ENCODE measurements at places on chromosomes 16 and 17.

DNA sequence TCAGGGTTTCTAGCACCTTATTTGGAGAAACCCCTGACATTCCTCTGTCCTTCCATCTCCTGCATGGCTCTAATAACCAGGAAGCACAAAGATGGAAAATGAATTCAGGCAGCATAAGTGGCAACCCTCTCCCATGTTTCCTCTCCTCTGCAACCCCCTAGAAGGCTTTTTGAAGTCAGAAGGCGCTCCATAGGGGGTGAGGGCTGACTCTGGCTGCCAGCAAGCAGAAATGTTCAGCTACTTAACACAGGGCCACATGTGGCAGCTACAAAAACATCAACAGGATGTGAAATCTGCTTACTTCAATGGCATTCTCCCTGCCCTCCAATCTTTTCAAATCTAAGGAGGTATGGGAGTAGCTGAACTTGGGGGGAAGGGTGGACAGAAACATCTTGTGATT, 55.2 kb upstream of the IRX5 start:
- DNase-seq: no peak

DNA sequence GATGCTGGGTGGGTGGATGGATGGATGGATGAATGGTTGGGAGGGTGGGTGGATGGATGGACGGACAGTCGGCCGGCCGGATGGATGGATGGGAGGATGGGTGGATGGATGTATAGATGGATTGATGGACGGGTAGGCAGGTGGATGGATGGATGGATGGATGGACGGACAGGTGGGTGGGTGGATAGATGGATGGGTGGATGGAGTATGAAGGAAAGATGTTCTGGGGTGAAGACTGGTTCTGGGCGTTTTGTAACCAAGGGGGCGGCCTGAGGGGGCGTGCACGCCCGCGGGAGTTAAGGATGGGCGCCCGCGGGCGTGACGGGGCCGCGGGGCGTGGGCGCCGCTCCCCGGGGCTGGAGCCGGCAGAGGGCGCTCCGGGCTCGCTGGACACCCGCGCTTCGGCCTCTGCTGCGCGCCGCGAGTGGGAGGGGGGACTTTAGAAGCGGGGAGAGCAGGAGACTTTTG, at the start of gene NECAB2:
NECAB2 (plus strand) TSS at position 407 of the 468 bp plus-strand sequence. CDS start 405 bp downstream, outside the sequence.
- peak; percentile 8 for DNase-seq

DNA sequence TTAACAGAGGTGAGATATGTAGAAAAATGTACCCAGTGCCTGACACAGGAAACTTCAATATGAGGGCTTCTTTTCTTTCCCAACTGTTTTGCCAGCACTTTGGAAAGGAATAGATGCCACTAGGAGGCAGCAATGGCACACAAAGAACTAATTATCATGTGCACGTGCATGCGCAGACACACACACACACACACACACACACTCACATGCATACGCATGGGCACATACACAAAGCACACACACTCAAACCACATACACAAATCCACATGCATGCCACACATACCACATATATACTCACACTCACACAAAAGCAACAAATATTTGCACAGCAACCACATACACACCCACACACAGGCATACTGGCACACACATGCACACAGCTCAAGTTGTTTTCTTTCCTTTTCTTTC, 8.8 kb upstream of the CEP112 start:
- peak; percentile 21 for DNase-seq

- peak; percentile 65 for DNase-seq
Observed at GRCh38 chr16:22077700-22078313, 14.5 kb upstream of the VWA3A start.

DNA sequence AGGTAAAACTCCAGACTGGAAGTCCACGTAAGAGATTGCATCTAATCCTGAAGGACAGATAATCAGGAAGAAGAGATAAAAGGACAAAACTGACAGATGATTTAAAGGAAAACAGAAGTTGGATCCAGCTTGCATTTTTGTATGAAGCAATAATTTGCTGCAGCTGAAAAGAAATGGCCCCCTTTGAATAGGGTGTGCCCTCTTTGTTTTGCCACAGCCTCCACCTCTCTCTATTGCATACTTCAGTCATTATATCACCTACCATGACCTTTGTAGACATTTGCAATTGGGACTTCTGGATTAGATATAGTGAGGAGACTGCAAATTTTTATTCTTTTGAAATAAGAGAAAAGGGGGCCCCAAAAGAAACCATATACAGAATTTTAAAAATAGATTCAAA, 8.1 kb downstream of the NOG start:
- no peak for DNase-seq

GRCh38 chr17:62064791-62065563, at the start of gene MED13:
TSS of gene MED13 (minus strand) at chr17:62065278. CDS start at chr17:62065205, 73 bp downstream.
- DNase-seq: peak; percentile 8

- DNase-seq: no peak
Observed at GRCh38 chr17:78472035-78472905, 93.8 kb downstream of the PGS1 start.

DNA sequence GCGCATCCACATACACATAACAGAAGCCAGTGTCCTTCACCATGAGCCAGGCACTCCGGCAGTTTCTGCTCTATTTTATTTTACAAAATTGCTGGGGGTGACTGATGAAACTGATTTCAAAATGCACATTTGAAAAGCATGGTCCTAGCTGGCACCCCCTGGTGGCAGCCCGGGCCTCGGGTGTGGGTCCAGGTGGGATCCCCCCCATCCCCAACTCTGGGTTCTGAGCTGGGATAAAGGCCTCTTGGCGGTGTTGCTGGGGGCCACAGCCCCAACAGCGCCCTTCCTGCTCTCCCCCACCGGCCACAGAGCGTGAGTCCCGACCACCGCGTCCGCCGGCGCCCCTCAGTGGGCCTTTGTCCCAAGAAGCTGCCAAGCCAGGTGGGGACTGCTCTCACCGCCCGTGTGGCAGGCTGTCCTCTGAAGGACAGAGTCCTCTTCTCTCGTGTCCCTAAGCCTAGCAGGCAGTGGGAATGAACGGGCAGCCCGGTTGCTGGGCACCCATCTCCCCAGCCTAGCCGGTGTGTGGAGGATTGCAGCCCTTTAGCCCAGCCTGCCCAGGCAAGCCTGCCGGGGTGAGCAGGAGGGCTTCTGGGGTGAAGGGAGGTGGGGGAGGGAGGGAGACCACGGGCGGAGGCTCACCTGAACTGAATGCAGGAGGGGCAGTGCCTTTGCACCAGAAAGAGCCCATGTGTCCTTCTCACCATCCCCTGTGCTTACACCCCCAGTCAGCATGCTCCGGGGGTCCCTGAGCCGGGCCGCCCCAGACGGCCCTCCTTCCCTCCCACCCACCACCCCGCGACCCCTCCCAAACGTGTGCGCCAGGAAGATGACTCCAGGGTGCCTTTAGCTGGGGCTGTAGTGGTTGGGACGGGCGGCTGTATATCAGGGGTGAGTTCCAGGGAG, 898 bp downstream of the SNAI3 start:
- no peak for DNase-seq

DNA sequence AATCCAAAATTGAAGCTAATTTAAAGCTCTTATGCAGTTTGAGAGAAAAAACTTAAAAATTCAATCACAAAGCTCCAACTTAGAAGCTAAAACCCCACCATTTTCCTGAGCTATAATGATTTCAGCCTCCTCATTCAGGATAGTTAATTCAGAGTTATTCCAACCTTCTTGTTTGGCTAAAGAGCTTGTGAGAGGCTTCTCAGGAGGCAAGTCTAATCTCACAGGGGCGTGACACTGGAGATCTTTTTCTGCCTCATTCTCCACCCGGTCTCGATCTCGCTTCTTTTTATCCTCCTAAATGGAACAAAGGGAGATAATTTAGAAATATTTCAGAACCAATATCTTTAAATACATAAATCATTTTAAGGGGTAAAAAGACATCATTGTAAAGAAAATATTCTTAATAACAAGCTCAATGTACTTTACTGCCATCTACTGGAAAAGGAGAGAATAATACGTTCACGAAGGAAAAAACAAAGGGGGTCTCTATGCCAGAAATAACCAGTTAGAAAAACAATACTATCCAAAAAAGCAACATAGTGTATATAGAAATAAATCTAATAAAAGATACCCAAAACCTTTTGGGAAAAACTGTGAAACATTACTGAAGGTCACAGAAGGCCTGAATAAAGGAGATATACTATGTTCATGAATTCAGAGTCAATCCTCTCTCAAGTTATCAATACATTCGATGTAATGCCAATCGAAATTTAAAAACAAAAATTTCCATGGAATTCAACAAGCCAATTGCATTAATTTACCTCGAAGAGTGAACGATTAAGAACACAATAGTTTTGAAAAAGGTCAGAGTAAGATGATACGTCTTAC, 13.9 kb downstream of the BRD7 start:
- DNase-seq: no peak

DNA sequence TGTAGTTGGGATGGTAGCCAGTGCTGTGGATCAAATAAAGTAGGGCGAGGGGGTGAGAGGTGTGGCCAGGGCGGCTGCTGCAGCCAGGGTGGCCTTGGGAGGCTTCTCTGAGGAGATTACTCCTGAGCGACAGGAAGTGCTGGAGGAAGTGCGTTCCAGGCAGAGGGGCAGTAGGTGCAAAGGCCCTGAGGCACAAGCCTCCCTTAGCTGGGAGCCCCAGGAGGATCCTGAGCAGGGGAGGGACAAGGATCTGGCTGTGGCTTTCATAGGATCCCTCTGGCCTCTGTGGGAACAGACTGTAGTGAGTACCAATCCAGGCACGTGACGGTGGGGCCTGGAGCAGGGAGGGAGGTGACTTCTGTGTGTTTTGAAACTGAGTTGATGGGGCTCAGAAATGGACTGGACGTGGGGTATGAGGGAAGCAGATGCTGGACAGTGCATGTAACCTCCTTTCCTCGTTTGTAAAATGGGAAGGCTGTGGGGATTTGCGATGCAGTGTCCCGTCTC, 2.8 kb downstream of the LLGL1 start:
- DNase-seq: no peak

DNA sequence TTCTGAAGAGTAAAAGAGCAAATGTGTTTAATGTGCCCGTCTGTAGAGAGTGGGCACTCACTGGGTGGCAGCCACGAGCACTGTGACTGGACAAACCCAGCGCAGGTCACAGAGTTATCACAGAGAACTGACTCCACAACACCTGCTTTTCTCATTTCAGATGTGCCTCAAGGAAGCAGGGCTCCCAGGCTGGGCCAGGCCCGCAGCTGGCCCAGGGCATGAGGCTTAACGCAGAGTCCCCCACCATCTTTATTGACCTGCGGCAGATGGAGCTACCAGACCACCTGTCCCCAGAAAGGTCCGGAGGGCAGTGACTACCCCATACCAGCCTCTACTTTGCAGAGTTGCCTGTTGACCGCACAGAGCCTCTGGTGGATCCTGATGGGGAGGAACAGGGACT, 11.9 kb downstream of the DNAAF8 start:
- no peak for DNase-seq

DNA sequence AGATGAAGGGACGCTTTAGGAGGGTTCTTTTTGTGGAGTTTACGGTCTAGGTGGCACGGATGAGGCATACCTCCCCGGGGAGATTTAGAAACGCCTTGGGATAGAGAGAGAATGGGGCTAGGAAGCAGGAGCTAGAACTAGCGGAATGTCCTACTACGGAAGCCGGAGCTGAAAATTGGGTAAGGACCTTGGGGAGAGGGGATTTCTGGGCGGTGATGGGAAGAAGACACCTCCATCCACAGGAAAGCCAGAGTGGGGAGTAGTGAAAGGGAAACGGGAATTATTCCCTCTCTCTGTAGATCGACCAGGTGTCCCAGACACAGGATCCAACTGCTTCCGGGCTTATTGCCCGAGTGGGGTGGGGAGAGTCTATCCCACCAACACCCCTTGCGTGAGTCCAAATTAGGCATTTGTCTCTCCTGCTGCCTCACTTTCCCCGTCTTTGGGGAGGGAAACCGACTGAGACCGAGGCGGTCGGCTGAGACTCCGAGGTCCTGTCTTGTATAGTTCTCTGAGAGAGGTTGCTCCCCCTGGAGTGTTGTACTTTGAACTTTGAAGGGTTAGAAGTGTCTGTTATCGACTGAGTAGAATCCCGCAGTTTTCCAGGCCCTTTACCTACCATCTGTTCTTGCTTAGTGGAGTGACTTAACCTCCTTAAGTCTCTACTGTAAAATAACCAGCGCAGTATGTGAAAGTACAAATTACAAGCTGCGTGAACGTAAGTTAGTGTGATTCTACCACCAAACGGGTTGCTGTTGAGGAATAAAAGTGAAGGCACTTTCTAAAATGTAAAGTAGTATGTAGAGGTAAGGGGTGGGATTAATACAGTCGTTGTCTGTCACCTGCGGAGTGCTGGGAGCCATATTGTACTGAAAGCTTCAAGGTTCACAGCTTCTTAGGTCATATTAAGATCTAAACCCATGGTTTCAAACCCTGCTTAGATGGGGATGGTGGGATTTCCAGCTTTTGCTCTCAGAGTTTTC, 1.0 kb downstream of the RSPRY1 start:
- no peak for DNase-seq

DNA sequence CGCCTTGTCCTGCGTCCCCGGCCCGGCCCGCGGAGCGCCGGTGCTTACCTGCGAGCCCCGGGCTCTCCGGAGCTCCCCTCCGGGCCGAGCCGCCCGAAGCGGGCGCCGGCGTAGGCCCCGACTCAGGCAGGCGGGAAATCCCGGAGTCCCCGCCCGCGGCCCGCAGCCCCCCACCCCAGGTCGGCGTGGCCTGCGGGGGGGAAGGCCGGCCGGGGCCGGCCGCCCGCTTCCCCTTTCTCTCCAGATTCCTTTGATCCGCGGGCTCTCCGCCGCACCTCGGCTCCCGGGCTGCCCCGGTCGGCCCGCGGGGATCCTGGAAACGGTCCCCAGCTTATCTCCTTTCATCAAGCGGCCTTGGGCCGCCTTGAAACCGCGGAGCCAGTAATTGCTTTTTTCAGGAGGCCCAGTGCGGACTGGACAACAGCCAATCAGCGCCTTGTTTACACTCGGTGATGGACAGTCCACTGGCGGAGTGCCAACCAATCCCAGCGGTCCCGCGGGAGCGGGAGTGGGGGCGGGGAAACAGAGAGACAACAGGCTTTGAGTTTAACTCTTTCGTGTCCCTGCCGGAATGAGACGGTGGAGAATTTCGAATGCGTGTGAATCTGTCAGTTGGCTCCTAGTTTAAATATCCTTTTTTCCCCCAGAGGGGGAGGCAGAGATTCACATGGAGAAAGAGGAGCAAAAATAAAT, 1.4 kb upstream of the BAHCC1 start:
- DNase-seq: peak; percentile 74

- DNase-seq: no peak
Observed at GRCh38 chr16:89209522-89210044, 7.9 kb upstream of the ZNF778 start.

- no peak for DNase-seq
Observed at GRCh38 chr16:85435286-85435685, 177.8 kb upstream of the GSE1 start.

DNA sequence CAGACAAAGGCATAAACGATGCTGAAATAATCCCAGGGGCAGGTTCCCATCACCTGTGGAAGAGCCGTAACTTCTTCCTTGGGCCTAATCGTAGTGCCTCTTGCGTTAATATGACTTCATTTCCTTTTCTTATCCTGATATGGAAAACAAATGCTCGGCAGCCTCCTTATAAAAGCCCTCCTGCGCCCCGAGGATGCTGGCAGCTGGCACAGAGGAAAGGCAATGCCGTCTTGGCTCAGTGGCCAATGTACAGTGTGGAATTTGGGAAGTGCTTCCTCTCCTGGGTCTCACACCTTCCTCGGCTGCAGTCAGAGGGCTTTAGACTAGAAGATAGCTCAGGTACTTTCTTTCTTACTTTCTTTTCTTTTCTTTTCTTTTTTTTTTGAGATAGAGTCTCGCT, 3.4 kb downstream of the SCN4A start:
- DNase-seq: no peak
